Calu3 (cell line): ENCODE measurements at places on chromosomes 12 and 14. TPM values are rescaled to one million over a fixed set of nuclear protein-coding genes. Genes with fewer than 3 reads are reported as not detected.

Gene KRT7
- total RNA-seq = 2,370 and 2,828 TPM in 2 replicates

Gene LRRC10
- total RNA-seq = not detected in 2 replicates

Gene PSMA3
- 222 and 260 TPM in 2 replicates for total RNA-seq

DNA sequence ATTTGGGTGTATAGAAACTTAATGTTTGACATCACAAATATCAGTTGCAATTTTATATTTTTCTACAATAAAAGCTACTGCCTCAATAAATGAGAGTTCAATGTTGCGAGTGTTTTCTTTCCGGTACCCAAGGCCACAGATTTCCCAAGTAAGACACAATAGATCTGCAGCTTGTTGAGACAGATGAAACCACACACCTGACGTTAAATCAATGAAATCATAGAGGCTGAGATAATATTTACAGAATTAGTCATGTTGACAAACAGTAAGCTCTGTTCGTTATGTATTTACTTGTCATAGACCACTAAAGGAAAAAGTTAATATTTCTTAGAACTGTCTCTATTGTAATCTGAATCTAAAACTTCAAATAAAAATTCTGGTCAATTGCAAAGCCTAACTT, 49.2 kb upstream of the PTHLH start:
- H3K27me3 ChIP-seq = no peaks in the 10 kb centered on the region
- peaks cover 11% of the 10 kb centered on the region for H3K36me3 ChIP-seq
- peak overlapping the region; percentile 86 for H3K27ac ChIP-seq
- H3K4me3 ChIP-seq = no peak overlapping the region
- peak; percentile 17 for DNase-seq
- peaks cover 33% of the 10 kb centered on the region for H3K4me1 ChIP-seq

Gene EIF2S3B
- 4.8 and 5.7 TPM in 2 replicates for total RNA-seq

Gene DAO
- not detected in 2 replicates for total RNA-seq

Gene SAMD4A
- 10.9 and 14.4 TPM in 2 replicates for total RNA-seq

DNA sequence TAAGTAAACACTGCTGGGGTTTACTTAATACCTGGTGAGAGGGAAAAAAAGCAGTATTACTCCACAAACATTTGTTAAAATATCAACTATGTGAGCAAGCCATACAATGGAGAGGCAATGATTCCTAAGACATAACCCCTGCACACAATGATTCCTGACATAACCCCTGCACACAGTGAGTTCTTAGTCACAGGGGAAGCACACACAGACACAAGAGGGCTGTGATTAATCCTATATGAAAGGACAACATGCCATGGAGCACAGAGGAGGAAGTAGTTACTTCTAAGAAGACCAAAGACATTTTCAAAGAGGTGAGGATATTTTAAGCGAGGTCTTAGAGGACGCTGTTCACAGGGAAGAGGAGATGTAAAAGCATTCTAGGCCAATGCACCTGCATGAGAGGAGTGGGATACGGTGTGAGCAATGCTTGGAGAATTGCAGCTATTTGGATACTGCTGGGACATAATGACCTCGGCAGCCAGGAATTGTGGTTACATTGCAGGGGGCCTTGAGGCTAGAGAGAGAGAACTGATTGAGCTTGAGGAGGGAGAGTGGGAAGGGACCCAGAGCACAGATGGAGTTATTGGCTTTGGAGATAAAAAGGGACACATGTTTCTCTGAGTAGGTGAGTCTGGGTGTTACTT, 211.9 kb downstream of the APAF1 start:
- H3K27me3 ChIP-seq = peaks cover 48% of the 10 kb centered on the region
- no peak overlapping the region for H3K4me3 ChIP-seq
- no peaks in the 10 kb centered on the region for H3K36me3 ChIP-seq
- H3K27ac ChIP-seq = no peak overlapping the region

DNA sequence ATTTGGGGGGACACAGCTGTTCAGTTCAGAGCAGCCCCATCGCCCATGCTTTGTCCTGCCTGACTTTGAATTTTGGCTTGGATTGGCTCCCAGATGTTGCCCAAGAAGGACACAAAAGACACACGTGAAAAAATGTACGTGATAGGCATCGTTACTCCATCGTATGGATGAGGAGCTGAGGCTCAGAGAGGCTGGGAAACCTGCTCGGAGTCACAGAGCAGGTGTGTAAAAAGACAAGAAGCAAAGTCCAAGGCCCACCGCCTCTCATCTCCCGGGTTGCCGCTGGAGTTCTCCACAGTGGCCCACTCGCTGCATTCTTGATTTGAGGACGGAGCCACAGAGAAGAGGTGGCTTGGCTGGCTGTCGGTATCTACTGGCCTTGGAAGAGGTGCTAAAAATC, 41.0 kb upstream of the BEGAIN start:
- no peak overlapping the region for H3K4me3 ChIP-seq
- H3K27me3 ChIP-seq = peaks cover 93% of the 10 kb centered on the region
- DNase-seq = no peak
- H3K27ac ChIP-seq = no peak overlapping the region

DNA sequence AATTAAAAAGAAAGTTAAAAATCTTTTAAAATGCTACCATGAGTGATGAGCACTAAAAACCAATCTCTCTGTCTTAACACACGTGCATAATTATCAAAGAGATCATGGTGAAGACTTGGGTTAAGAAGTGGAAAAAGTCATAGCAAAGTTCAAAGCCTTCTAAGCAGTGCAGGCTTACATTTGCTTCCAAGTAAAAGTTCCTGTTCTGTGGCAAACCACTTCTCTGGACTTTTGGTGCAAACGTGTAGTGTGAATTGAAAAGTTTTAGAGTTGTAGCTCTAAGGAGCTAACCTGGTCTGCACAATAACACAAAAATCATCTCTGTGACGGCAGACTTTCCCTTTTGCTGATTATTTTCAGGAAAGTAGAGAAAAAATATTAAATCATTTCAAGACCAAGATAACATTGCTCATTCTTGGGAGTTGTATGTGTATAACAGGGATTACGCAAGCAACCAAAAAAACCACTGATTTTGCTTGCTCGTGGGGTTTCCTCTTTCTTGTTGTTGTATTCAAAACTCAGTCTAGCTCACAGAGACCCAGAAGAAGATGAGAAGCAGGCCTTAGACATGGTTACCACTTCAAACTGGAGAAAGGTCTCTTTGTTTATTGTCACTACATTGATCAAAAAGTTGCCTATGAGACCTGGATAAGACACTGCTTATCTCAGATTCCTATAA, 2.3 kb upstream of the GLIPR1 start:
- no peak for DNase-seq
- H3K4me3 ChIP-seq = no peak overlapping the region
- peaks cover 19% of the 10 kb centered on the region for H3K36me3 ChIP-seq
- H3K4me1 ChIP-seq = peaks cover 34% of the 10 kb centered on the region

DNA sequence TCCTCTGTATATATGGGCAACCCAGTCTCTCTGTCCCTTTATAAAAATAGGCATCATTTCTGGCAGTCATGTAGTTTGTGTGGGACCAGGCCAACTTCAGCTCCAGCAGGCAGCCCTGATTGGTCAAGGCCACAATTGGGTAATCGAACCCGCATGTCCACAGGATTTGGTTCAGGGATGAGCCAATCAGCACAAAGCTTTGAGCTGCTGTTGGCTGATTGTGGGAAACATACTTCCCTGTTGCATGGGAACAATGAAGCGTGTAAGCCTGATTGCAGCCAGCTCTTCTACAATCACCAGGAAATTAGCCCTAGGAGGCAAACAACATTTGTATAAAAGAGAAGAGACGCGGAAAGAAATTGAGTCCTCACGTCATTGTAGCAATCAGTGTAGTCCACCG, 328.6 kb downstream of the PCNX1 start:
- H3K27ac ChIP-seq = no peak overlapping the region
- no peak for DNase-seq
- no peaks in the 10 kb centered on the region for H3K36me3 ChIP-seq
- H3K4me1 ChIP-seq = peaks cover 2% of the 10 kb centered on the region
- H3K4me3 ChIP-seq = no peak overlapping the region
- H3K27me3 ChIP-seq = no peaks in the 10 kb centered on the region
